ENCODE measurements at places on chromosomes 3 and 15. TPM values are rescaled to one million over a fixed set of nuclear protein-coding genes. Genes with fewer than 3 reads are reported as not detected.

The MAN2C1 gene
- total RNA-seq: 29.7 TPM

The SLC28A1 gene
- not detected for total RNA-seq

The TPRG1 gene
- total RNA-seq: not detected

- H3K4me1 ChIP-seq: peaks cover 14% of the 10 kb centered on the region
- H3K4me3 ChIP-seq: no peak overlapping the region
- 0 out of 2 replicates have a peak, but pooled peaks cover 2% of the 10 kb centered on the region for H3K27me3 ChIP-seq
- no peak overlapping the region for H3K27ac ChIP-seq
- no peak for DNase-seq
Measured at GRCh38 chr15:99438691-99439523, 126.9 kb upstream of the MEF2A start.

DNA sequence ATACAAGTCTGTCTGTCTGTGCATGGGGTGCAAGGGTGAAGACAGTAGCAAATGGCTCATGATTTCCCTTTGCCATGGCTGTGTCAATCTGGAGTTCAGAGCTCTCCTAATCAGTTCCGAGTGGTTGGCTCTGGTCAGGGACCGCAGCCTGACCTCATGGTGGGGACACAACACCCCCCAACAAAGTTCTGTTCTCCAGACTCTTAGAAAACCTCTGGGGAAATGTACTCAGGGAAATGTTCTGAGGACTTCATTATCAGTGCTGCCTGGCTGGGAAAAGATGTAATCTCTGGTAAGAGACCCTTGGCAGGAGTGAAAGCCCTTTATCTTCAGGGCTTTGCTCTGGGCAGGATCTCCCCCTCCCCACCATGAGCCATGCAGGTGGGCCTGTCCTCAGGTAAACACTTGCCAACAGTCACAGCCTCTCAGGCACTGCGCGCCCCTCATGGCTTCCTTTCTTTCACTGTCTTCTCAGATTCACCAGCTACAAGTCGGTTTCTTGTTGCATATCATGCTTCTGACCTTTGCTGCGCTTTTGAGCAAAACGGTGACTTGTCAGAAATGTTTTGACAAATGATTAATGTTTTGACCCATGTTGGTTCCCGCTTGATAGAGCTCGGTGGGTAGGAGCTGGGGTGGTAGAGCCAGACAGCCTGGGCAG is 95.5 kb downstream of the ST6GAL1 start:
- H3K4me1 ChIP-seq: no peaks in the 10 kb centered on the region
- H3K27ac ChIP-seq: no peak overlapping the region

GRCh38 chr3:58119186-58119585 is 91.6 kb downstream of the DNASE1L3 start:
- H3K4me1 ChIP-seq: peaks cover 17% of the 10 kb centered on the region
- DNase-seq: no peak
- no peak overlapping the region for H3K4me3 ChIP-seq
- H3K27me3 ChIP-seq: no peaks in the 10 kb centered on the region
- no peak overlapping the region for H3K27ac ChIP-seq
- H3K36me3 ChIP-seq: peaks cover 64% of the 10 kb centered on the region

DNA sequence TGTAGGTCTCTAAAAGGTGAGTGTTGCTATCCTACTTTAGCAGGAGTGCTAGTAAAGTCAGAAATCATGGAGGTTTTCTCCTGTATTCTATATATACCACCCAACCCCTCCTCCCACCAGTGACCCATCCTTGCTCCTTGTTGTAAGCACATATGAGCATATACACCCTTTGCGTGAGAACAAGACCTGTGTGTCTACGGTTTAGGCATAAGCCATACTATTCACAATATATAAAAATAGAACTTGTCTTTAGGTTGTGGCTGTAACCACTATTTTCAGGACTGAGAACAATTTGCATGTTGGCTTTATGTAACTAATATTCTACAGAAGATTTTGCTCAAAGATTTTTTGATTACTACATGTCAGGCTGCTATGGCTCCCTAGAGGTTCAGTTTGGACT is 59.1 kb upstream of the TOP2B start:
- no peaks in the 10 kb centered on the region for H3K27me3 ChIP-seq
- H3K36me3 ChIP-seq: peaks cover 4% of the 10 kb centered on the region
- H3K4me1 ChIP-seq: no peaks in the 10 kb centered on the region
- no peak overlapping the region for H3K4me3 ChIP-seq
- H3K27ac ChIP-seq: no peak overlapping the region

GRCh38 chr15:65008983-65009382 is 19.3 kb upstream of the SPG21 start:
- DNase-seq: no peak
- no peak overlapping the region for H3K27ac ChIP-seq
- peaks cover 12% of the 10 kb centered on the region for H3K36me3 ChIP-seq
- no peak overlapping the region for H3K4me3 ChIP-seq
- H3K4me1 ChIP-seq: no peaks in the 10 kb centered on the region
- no peaks in the 10 kb centered on the region for H3K27me3 ChIP-seq

The MED12L gene
- 0.28 TPM for total RNA-seq

DNA sequence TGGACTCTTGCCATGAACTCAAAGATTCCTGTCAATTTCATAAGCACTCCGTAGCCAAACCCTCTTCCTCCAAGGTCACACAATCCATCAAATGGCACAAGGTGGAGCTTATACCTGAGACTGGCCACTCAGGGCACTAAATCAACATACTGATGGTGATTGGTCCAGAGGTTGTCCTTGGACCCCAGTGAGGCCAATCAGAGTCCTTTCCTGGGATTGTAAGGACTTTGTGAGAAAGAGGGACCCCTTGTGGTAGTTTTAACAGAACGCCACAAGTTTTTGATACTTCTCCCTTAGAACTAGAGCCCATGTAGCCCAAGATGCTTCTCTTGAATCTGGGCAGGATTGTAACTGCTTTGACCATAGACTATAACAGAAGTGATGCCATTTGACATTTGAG is 44.4 kb upstream of the LARS2 start:
- peak; percentile 18 for DNase-seq
- H3K4me3 ChIP-seq: no peak overlapping the region
- peaks cover under 1% of the 10 kb centered on the region for H3K4me1 ChIP-seq
- no peaks in the 10 kb centered on the region for H3K36me3 ChIP-seq
- H3K27me3 ChIP-seq: peaks cover 24% of the 10 kb centered on the region
